ENCODE measurements at places on chromosomes 11 and 22.

GRCh38 chr22:44147821-44148574, 32.7 kb upstream of the PARVG start:
- DNase-seq: no peak

GRCh38 chr11:102360681-102361080, 13.7 kb downstream of the BIRC2 start:
- no peak for DNase-seq

- no peak for DNase-seq
Observed at GRCh38 chr11:73287400-73288101, 15.4 kb downstream of the P2RY6 start.

DNA sequence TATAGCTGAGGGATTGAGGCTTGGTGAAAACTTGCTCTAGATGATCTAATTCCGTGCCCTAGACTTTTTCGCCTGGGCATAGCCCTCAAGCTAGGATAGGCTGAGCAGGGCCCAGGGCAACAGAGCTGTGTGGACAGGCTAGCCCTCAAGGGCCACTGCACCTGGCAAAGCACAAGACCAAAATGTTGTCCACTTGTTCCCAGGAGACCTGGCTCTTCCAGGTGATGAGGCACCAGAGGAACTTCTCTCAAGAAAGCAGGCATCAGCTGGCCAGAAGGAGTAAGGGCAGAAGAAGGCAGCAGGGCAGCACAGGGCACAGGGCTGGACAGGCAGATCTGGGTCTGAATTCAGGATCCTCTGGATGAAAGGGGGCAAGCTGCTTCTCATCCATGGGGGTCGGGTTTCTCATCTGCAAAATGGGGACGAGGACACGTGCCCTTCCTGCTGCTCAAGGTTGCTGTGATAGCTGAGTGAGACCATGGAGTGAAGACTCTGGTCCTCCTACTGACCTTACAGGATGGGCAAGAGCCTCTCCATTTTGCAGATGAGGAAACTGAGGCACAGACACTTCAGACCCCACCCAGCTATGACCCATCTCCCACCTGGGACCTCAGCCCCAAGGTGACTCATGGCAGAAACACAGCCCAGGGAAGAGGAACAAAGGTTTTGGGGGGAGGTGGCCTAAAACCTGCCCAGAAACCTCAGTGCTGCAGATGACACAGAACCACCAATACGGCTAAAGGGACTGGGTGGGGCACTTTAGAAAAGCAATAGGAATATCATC, 42.2 kb upstream of the PRDM11 start:
- DNase-seq: no peak

GRCh38 chr11:119263352-119263940, 53.5 kb downstream of the MCAM start:
- no peak for DNase-seq

DNA sequence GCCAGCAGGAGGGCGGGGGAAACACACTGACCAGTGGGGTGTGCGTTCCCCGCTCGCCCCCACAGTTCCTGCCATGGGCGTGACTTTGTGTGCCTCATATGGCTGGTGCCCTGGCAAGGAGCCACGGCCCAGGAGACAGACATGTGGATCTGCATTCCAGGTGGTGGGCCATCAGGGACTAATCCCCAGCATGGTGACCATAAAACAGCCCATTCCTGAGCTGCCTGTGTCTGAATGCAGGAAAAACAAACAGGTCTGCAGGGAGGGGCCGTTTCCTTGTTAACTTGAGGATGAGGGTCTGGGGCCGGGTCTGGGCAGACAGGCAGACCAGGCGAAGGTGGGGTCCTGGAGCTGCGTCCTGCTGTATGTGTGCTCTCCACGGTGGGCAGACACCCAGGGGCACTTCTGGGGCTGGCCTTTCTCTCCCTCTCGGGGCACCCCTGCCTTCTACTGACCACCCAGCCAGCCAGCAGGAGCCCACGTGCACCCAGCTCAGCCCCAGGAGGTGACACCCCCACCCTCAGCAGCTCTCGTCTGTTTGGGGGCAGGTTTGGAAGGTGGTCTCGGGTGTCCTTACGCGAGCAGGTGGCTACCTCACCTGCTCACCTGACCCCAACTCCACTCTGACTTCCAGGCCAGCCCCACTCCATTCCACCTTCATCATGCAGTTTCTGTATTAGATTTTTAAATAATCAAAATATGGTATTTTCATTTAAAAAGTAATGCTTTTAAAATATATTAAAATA, 120.3 kb downstream of the KCNQ1OT1 start:
- no peak for DNase-seq

DNA sequence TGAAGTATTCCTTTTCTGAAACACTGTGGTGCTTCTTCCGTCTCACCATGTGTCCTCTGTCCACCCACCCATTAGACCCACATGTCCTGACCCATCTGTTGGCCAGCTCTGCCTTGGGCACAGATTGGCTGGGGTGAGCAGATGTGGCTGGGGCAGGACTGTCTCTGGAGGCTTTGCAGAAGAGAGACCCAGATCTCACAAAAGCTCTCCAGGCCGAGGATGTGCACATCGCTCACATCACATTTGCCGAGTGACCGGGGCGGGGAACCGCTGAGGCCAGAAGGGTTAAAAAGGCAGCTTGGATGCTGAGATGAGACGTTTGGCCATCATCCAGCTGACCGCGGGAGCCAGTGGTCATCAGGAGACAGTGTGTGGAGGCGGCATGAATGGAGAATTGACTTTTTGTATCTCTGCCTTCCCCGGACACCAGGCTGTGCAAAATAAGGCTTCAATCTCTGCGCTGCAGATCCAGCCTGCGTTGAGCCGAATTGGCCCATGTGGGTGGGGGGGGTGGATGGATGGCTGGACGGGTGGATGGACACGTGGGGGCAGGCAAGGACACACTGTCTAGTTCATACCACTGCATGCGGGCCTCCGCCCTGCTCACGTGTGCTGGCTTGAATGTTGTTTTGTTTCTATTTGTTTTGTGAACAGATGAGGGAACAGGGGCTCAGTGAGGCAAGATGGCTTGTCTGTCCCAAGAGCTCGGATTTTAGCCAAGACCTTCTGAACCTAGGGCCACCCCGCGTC, 6.1 kb downstream of the IFITM10 start:
- DNase-seq: no peak

- no peak for DNase-seq
Observed at GRCh38 chr22:25111579-25112517, 87.8 kb upstream of the CRYBB3 start.

DNA sequence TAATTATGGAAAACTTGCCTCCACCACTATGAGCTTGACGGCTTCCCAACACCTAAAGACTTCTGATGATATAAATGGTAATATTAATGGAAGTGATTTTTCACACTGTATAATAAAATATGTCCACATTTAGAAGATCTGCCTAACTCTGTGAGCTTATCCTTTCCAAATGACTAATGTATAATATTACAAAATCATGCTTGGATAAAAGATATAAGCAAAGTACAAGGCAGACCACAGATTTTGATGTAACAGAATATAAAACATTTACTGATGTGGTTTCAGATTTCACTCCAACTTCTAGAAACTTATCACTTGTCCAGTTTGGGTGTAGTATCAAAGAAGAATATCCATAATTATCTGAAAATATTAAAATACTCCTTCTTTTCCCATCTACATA, 36.9 kb downstream of the GALNT18 start:
- no peak for DNase-seq

DNA sequence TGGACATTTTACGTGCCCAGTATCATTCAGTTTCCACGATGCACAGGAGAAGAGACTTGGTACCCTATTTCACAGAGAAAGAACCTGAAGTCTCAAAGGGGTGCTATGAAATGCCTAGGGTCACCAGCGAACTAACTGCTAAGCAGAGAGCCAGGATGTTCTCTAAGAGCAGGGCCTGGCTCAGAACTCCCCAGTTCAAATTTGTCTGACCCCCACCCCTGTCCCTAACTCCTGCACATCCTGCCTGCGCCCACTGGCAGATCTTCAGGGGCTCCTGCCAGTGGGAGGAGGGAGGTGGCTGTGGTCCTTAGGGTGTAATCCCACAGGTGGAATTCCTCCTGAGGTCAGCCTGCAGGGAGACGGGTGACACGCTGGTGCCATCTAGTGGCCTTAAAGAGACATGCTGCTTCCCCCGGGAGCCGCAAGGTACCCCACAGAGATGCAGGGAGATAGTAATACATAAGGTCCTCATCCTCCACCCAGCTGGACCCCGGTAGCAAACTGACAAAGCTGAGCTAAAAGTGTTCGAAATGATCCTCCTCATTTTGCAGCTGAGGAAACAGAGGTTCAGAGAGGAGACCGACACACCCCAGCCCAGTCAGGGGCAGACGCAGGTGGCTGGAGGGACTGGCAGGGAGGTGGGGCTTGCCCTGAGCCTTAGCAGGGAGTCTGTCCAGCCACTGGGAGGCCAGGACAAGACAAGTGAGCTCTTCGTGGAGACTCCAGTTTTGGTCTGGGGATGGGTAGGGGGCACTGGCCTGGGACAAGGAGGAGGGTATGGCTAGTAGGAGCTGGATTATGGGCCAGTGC, 34.1 kb downstream of the MB start:
- peak; percentile 20 for DNase-seq

DNA sequence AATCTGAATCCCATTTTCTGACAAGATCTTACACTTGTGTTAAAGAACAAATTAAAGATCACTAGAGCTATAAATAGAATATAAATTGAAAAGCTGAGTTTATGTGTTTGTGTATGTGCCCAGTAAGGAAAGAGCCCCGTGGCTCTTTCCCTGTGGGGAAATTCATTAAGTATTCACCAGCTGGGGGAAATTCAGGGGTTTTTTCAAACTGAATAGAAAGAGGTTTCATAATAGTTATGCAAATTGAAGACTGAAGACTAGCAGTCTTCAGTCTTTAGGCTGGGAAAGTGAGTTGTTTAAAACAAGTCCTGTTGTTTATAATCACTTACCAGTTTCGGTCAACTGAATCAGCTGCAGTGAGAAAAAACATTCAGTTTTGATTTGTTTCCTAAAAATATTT, 11.3 kb upstream of the MS4A7 start:
- DNase-seq: no peak

DNA sequence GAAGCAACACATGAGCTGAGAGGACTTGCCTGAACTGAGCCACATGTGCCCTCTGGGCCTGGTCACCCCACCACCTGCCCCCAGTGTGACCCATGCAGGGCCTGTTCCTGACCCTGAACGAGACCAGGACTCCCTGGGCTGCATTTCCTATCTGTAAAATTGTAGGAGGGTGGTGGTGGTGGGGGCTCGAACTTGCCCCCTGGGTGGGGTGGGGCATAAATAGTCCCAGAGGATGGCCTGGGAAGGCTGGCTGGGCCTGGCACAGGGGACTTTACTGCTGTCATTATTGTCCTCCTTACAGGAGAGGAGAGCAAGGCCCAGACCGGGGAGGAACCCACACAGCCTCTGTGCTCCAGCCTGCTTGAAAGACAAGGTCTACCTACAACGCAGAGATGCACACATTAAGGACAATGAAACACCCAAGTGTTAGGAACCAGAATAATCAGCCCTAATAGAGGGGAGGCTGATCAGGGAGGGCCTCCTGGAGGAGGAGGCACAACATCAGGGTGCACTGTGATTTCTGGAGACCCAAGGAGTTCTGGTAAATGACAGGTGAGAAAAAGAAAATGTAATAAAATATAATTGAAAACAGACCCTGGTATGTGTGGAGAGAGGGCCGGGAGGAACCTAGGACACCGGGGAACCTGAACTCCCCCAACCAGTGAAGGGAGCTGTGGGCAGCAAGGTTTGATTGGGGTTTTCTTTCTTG, 2.8 kb upstream of the AIFM3 start:
- DNase-seq: no peak

DNA sequence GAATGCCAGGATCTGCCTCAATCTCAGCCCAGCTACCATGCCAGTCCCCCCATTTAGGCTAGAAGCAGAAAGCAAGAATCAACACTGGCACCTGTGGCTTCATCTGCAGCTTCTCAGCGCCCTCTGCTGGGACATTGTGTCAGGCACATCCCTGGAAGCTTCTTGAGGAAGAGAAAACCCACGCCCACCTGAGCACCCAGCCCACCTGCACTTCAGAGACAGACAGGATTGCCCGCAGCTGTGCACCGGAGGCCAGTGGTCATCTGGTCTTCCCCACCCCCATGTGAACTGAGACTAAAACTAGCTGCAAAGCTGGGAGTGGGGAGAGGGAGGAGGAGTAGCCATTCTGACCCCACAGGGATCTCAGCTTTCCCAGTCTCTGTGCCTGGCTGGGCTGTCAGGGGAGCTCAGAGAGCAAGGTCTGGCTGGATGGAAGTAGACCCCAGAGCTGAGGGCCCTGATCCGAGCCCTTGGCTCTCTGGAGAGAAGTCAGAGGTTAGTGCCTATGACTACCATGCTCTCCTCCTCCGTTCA, 66.8 kb downstream of the FEZ1 start:
- DNase-seq: peak; percentile 14

DNA sequence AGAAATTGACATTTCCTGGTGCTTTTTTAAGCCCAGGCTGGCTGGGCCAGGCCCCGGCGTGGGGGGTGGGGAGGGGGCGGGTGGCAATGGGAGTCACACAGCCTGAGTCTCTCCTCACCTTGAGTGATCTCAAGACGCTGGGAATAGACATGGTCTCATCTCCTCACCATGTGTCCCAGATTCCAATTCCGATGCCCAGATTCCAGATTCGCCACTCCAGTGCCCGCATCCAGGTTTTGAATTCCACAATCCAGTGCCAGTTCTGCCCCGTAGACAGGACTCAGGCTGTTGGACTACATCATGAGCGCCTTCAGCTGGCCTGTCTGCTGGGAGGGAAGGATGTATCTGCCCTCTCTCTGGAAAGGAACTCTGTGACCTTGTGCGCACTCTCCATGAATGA, 19.1 kb downstream of the KCNC1 start:
- DNase-seq: no peak

- no peak for DNase-seq
Observed at GRCh38 chr11:83815736-83816135, 529.6 kb upstream of the CCDC90B start.

- no peak for DNase-seq
Observed at GRCh38 chr11:2747248-2748027, 47.6 kb upstream of the KCNQ1OT1 start.

- DNase-seq: no peak
Observed at GRCh38 chr11:13043912-13044628, 35.0 kb downstream of the RASSF10 start.

DNA sequence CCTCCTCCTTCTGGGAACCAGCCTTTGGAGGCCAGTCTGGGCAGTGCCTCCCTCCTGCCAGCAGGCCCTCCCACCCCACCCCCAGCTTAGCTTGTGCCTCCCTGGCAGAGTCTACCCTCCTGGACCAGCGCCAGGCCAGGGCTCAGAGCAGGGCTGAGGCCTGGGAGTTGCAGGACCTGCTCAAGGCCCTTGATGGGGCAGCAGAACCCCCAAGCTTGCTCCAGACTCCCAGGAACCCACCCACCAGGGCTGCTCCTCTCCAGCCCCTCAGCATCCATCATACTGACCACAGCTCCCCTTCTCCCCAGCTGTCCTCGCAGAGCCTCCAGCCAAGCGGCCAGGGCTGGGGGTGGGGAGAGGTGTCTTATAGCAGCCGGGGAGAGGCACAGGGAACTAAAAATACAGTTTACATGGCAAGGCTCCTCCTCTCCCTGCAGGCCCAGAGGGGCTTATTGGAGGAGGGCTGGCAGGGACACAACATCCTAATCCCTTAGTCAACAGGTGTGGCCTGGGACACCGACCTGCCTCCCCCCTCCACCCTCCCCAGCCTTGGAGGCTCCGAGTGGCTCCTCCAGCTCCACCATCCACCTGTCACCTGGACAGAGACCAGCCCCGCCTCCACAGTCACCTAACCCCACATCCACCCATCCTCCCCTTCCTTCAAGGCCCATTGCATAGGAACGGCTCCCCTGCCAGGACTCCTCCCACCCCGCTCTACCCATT, 5.2 kb upstream of the MB start:
- DNase-seq: no peak

GRCh38 chr22:25996669-25997068, 172.6 kb upstream of the SEZ6L start:
- no peak for DNase-seq

- no peak for DNase-seq
Observed at GRCh38 chr22:42167066-42167465, 36.5 kb upstream of the CYP2D6 start.
